ENCODE measurements at places on chromosomes 6 and 20.

DNA sequence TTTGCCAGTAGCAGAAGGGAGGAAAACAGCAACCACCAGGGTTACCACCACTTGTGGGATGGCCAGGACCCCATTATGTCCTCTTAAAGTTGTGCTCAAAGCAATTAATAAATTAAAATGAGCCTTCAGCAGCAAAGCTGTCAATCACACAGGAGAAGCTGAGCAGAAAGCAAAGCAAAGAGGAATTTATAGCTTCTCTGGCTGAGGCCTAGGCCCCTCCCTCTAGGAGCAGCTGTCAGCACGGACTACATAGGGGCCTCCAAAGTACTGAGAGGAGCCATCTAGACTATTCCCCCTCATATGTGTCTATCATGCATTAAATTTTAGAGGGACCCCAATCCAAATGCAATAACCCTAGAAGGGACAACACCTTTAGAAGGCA, 6.4 kb downstream of the CCND3 start:
- no peak for DNase-seq

GRCh38 chr6:98526465-98526864, 307.9 kb upstream of the POU3F2 start:
- DNase-seq: no peak

DNA sequence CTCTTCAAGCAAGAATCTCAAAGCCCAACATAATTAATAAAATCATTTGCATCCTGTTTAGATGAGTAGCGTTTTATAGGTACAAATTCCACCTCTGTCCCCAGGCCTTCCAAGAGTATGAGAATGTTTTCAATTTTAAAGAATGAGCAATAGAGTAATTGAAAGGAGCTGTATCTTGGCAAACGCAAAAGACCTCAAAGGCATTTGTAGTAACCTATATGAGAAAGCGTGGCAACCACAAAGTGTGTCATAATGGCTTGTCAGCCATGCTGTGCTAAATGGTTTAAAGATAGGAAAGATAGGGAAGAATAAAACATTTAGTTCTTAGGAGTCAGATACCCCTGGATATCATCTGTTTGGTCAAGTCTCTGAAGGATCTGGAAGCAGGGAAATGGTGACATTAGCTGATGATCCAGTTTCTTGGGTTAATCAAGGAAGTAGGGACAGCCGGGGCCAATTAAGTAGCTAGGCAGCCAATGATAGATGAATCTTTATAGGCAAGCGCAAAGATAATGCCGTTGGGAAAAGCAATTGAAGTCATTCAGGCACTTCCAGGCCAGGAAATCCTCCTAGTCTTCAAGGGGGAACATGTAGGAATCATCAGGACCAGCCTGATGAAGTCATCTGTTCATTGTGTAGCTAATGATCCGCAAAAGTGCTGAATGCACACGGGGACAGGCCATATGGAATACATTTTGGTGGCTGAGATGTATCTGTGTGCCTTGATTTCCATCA, 71.5 kb upstream of the ISM1 start:
- no peak for DNase-seq

GRCh38 chr20:40948465-40949267, 80.0 kb upstream of the TOP1 start:
- no peak for DNase-seq

DNA sequence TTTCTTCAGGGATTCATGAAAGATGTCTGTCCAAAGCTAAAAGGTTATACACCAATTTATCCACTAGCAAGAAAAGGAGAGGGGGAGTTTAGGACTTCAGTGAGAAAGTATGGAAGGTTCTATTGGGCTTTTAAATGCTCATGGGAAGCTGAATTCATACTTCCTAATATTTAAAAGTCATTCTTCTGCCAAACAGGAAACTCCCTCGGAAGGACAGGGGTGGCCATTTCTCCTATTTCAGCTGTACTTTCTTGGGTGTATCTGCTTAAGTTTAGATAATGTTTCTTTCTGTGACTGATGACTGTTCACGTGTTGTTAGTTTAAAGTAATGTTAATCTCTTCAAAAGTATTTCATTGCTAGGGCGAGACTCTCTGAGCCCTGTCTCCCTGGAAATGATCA, 80.5 kb upstream of the IFNGR1 start:
- DNase-seq: no peak

DNA sequence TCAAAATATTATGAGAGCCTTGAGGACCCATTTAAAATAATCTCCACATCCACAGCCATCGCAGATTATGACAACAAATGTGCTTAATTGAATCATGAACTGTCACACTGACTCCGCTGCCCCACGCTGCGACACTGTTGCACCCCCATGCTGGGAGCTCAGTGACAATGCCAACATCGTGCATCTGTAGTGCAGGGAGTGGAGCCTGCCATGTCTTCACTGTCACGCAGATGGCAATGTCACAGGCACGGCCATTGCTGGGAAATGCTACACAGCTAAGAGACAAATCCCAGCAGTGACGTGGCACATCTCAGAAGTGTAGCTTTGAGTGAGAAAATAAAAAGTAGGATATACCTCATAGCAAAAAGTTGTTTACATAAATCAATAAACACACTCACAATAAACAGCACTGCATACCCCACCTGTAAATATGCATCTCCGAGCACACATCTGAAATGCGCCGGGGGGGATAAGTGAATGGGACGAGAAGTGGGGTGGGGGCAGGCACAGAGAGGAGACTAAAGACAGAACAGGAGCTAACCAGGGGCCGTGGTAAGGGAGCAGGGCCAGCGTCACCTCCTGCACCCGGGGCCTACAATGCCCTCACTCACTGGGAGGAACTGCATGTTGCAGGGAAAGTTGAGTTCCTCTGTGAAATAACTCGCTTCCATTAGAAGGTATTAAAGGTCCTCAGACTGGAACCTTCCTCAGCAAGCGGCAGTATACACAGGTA, 349.9 kb downstream of the THBS2 start:
- DNase-seq: no peak

DNA sequence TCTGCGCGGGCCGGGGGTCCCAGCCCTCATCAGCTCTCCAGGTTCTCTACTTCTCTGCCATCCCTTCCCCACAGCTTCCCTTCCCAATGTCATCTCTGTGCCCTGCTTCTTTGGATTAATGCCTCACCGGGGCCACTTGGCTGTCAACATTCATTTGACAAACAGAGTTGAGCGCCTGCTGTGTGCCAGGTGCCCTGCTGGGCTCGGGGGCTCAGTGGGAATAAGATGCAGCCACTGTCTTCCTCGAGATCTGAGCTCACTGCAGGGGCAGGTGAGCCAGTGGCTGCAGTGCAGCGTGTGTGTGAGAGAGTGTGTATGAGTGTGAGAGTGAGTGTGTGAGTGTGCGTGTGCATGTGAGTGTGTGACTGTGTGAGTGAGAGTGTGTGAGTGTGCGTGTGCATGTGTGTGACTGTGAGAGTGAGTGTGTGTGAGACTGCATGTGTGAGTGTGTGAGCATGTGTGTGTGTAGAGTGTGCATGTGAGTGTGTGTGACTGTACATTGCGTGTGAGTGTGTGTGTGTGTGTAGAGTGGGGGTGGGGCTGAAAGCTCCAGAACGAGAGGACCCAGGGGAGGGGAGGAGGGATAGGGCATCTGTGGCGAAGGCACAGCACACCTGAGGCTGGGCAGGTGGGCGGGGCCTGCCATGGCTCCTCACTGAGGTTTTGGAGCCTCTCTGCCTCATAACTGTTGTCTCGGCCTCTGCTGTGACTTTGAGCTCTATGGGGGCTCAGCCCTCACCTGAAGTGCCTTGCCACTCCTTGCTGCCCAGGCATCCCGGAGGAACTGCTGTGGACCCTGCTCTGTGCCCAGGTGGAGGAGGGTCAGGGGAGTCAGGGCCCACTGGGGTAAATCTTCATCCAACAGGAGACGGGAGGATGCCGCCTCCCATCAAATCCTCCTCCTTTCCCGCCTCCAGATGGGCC, 36.5 kb upstream of the PHACTR3 start:
- no peak for DNase-seq

DNA sequence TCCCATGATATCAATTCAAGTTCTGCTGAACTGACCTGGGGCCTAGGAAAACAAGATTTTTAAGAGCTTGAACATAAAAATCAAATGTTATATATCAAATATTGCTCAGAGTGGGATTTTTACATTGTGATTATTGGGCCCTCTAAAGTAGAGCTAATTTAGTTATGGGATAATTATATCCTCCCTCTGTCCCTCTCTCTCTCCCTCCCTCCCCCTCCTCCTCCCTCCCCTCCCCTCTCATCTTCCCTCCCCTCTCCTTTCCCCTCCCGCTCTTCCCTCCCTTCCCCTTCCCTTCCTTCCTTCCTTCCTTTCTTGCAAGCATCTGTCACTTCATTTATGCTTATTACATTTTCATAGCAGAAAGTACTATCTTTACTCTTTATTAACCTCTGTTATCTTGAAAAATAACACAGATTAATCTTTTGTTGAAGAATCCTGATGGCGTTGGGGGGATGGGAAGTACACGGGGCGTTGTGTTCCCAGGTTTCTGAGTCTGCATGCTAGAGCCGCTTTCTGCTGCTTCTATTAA, 32.8 kb downstream of the KIF25 start:
- DNase-seq: no peak

DNA sequence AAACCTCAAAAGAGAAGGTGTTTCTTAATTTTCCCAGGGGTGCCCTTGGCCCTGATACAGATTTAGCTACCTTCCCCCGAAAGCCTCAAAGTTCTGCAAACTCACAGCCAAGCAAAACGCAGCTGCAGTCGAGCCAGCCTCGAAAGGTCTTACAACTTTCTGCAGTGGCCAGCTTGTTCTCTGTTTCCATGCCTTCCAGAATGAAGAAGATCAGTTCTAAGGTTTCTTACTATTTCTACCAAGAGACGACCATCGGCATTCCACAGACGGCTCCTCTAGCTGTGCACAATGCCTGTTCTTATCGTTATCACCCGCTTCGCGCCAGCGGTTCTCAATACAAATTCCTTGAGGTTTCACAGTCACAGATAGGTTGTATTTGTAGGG, 28.5 kb upstream of the CCR6 start:
- no peak for DNase-seq

DNA sequence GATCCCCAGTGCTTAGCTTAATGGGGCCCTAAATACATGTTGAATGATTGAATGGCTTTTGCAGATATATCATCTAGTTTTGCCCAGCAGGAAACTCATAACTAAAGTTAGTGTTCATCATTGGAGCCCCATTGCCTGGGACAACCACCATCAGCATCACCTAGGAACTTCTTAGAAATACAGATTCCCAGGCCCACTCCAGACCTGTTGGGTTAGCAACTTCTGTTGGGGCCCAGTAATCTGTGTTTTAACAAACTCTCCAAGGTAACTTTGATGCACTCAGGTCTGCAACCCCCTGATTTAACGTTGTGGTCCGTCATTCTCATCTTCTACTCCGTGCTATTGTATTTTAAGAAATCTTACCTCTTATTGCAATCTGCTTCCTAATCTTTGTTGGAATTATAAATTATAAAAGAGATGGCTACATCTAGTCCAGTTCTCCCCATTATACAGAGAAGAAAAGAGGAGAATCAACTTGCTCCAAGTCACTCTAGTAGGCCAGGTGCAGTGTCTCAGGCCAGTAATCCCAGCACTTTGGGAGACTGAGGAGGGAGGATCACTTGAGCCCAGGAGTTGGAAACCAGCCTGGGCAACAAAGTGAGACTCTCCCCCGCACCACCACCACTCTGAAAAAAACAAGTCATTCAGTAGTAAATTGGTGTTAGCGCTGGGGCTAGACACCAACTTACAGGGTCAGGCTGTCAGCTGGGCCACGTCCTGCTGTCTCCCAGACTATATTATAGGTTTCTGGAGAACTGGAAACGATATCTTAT, 13.7 kb downstream of the FOXP4 start:
- DNase-seq: no peak

- DNase-seq: no peak
Observed at GRCh38 chr20:10788055-10788454, 114.3 kb upstream of the JAG1 start.

DNA sequence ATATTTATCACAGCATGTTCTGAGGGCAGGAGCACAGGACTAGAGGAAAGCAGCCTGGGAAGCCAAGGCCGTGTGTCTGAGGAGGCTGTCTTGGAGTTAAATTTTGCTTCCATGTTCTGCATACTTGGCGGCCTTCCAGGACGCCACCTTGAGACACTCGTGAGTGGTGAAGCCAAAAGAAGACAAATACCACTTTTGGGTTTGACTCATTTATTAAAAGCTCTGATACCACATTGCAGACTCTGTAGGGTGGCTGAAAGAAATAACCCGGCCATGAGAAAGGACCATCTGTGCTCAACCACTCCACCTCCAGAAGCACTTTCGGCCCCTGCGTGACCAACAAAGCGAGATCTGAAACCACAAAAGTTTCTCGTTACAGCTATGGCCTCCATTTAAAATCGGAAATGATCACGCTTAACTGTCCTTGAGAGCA, 120.0 kb downstream of the TMEM242 start:
- no peak for DNase-seq

DNA sequence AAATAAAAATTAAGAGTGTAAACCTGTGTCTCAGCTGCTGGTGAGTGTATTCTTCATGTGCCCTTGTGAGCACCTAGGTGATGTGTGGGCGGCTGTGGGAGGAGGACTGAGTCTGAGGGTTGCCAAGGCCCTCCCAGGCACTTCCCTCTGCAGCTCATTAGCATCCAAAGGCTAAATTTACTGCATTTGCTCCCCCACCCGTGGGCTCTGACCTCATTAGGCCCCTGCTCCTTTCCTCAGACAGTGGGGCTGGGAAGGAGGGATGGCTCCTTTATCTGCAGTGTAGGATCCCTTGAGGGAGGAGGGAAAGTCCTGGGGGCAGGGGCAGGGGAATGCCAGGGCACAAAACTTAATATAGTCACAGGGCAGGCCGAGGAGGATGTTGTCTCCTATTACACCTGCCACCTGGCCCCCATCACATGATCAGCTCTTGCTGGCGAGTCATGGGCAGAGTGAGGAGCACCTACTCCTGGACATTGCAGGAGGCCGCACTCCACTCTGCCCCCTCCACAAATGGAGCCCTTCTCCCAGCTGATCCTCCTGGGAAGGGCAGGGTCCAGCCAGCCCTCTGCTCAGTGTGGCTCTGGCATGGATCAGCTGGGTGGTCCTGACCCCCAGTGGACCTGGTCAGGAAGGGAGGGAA, 133.2 kb downstream of the MRPL14 start:
- no peak for DNase-seq

DNA sequence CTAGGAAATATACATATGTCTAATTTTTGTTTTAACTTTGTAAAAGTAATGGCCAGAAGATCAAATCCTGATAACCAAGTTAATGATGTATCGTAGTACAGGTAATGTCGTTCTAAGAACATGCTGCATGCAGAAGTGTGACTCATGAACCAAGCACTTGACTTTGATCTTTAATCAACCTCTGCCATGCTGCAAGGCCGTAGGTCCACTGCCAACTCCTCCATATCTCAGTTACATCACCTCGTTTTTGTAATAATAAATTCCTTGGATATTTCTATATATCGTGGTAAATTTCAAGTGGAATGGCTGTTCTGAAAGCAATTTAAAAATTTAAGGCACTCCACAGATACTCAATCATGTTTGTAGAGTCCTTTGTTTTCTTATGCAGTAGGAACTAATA, 771.7 kb downstream of the EPHA7 start:
- no peak for DNase-seq

GRCh38 chr20:44866703-44867335, 18.7 kb upstream of the YWHAB start:
- no peak for DNase-seq

- no peak for DNase-seq
Observed at GRCh38 chr20:32315891-32316290, 38.4 kb downstream of the KIF3B start.

Data from stimulated activated CD8-positive, alpha-beta memory T cell treated with anti-CD3 and anti-CD28 coated beads, Interleukin-4, amount 100 ng/mL, for 4 hours (primary cell).